ENCODE measurements at places on chromosomes 4 and X. TPM values are rescaled to one million over a fixed set of nuclear protein-coding genes. Genes with fewer than 3 reads are reported as not detected.

The TMEM47 gene
- total RNA-seq = 63.6 TPM

The MAGED4 gene
- total RNA-seq = 11.6 TPM

The COL25A1 gene
- total RNA-seq = 9.7 TPM

The TRIM60 gene
- not detected for total RNA-seq

The OTUD6A gene
- total RNA-seq = not detected

The ANKRD17 gene
- 42.8 TPM for total RNA-seq

All from muscle of leg (tissue), 16 donors.